ENCODE measurements at places on chromosomes 1 and 21.
A peak's percentile ranks its signal among the peaks of the same experiment; 100 is the strongest.

GRCh38 chr1:51624855-51625254 lies 8.0 kb downstream of the OSBPL9 start:
- peak; percentile 25 for DNase-seq

- DNase-seq = no peak
Observed at GRCh38 chr1:77958391-77958790, 20.5 kb downstream of the FUBP1 start.

DNA sequence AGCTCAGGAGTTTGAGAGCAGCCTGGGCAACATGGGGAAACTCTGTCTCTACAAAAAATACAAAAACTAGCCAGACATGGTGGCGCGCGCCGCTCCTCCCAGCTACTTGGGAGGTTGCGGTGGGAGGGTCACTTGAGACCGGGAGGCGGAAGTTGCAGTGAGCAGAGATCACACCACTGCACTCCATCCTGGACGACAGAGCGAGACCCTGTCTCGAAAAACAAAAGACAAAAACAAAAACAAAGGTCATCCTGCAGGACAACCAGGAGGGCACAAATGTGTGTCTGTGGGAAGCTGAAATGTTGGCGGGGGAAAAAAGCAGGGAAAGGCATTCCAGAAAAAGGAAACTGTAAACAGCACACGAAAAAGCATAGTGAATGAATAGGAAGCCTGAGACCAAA lies 104.1 kb upstream of the HNRNPU start:
- DNase-seq = no peak

DNA sequence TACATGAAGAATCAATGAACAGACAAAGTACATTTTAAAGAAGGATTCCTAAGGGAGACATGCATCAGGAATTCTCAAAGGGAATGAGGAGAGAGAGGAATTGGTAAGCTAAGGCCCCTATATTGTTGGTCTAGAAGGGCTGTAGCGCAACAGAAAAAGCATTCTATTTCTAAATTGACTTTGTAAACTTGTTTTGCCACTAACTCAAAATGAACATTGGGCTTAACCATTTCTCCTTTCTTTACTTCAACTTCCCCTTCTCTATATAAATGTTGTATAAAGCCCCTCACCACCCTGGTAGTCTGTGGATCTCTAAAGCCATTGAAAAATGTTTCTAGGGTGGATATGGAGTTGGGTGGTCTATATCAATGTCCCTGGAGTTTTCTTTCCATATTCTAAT lies 20.4 kb upstream of the OR6N2 start:
- no peak for DNase-seq

DNA sequence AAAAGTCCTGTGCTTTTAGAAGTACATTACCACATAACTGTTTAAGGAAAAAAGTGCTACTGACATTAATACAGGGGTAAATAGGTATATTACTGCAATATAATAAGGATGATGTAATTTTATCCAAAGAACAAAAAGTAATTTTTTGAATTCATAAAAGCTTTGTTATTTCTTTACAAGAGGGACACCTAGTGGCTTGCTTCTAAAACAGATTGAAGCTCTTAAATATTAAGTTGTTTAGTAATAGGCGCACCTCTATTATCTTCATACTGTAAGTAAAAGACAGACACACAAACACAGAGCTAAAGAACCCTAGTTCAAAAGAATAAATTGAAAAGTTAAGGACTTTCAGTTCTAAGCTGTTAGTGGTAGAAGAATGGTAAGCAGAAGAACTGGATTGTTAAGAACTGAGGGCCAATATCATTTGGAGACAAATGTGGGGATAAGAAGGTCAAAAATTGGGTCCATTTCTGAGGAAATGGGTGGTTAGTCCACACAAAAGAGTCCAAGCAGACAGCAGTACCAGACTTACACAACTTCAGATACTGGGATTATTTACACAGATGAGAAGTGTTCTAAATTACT lies 15.4 kb downstream of the ZNHIT6 start:
- no peak for DNase-seq

DNA sequence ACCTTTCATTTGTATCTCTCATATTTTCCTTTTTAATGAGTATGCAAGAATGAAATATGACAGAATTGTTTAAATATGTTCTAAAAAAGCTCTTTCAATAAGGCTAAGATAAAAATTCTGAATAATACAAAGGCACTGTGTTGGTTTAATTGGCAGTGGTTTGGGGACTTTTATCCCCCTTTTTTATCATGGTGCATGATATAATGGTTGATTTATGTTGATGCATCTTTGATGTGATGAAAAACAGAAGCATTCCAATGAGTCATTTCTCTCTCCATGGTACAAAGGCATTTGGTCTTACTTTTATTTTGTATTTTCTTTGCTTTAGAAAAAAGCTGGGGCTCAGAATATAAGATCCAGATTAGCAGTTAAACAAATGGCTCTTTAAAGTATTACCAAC lies 127.2 kb upstream of the GREM2 start:
- DNase-seq = no peak

GRCh38 chr1:35660581-35661473 lies 19.5 kb upstream of the PSMB2 start:
- DNase-seq = no peak

- no peak for DNase-seq
Observed at GRCh38 chr1:175755516-175756070, 12.2 kb upstream of the TNR start.

- peak; percentile 54 for DNase-seq
Observed at GRCh38 chr1:205396967-205397616, 24.8 kb downstream of the LEMD1 start.

GRCh38 chr1:60376196-60376595 lies 302.6 kb upstream of the C1orf87 start:
- DNase-seq = no peak

DNA sequence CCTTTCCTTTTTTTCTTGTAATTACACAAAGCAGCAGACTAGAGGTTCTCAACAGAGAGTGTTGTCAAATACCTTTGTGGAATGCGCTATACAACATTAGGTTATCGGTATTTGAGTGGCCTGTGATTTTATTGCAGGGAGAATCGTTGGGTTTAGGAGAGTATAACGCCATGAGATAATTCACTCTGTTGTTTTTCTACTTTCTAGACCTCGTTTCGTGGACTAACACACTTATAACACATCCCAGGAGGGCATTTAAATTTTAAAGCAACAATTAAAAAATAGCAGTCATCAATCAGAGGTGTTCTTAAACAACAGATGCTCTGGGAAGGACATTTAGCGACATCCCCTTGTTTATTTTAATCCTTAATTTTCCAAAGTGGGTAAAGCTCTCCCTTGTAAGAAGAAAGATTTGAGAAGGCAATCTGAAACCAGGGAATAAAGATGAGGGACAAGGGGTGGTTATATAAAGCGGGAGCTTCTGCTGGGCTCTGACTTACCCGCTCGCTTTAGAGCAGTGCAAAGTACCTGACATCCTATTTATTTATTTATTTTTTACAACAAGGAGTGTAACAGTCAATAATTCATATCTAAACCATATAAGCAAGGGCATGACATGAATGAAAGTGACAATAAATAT lies 4.9 kb downstream of the PBX1 start:
- DNase-seq = no peak

DNA sequence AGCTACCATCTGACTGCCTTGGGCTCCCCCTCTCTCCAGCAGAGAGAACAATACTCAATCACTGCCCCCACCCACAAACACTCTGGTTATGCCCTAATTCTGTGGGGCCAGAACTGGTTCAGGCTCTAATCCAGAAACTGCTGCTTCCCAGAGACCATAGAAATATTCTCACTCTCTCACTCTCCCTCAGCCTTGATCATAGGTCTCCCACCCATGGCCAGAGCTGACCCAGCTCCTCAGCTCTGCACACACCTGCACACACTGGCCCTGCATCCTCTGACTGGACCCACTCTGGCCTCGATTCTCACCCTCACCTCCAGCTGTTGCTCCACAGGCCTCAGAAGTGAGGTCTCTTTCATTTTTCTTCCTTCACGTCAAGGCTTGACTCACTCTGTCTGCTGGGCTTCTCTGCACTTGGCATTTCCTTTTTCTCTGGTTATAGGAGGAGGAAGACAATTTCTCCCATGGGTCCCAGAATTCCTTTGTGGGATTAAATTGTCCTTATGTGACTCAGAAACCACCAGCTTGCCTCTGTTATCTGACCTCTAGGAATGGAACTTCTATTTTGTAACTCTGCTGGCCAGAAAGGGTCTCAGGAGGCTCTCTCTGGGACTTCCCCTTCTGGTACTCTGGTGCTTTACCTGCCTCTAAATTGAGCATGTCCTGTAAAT lies 15.6 kb upstream of the ZMYM6 start:
- no peak for DNase-seq

GRCh38 chr1:31617218-31617915 lies at the start of gene HCRTR1:
Gene HCRTR1, plus strand, starts transcription at chr1:31617689. Its CDS starts 1,504 bp downstream, at chr1:31619193.
- DNase-seq = no peak

DNA sequence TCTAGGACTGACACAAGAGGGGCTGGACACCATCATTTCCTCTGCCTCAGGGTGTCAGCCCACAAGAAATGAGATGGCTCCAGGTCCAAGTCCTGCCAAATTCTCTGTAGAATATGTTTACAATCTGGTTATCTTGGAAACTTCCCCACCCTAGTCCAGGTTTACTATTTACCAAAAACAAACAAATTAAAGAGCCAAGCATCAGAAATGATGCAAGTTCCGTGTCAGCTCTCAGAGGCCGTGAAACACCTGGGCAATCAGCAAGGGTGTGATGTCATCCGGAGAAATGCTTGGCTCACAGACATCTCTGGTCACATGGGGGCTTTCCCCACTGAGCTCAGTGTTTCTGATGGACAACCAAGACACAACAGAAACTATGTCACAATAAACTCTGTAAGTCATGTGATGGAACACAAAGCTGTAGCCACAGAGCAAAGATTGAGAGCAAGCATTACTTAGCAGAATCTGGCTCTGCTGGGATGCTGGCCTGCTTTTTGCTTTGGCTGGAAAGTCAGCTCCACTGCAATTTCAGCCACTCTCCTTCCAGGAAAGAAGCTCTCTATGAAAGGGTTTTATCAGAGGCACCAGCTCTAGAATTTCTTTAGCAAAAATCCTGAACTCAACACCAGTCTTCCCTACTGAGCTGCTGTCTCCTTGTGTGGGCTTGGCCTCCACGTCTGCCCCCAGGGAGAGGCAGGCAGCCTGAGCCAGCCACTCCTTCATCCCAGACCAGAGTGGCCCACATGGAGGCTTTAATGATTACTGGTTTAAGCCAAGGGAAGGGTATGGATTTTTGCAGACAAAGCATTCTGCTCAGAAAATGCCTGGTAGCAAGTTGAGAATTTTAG lies 55.9 kb downstream of the NENF start:
- peak; percentile 75 for DNase-seq

- DNase-seq = no peak
Observed at GRCh38 chr1:217867446-217867995, 236.4 kb downstream of the SPATA17 start.

DNA sequence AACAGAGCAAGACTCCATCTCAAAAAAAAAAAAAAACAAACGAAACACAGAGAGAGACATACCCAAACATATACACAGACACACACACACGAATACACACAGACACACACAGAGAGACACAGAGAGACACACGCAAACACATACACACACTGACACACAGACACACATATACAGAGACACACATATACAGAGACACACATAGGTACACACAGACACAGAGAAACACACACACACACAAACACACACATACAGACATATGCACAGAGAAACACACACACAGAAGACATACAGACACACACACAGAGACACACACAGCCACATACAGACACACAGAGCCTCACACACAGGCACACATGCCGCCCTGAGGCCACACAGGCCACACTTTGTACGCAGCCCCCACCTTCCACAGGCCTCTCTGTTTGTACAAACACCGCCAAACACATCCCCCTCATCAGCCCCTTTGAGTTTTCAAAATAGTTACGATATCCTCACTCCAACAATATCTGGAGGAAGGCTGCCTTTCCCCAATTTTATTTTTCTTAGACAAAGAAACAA lies 57.5 kb upstream of the ABCG1 start:
- DNase-seq = no peak

DNA sequence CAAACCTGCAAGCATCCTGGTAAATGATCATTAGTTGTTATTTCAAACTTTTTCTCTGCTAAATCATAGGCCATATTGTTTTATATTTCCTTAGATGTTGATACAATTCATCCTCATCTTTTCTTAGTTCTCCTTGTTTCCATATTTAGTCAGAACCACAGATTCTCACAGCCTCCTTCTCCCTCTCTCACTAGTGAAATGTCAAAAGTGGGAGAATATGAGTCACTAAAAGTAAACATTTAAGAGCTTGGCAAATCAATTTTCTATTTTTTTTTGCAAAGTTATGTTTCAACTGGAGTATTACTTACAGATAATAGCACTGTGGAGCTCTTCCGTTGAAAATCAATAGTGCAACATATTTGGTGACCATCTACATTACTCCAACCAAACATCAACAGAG lies 308.8 kb downstream of the COL11A1 start:
- no peak for DNase-seq

All from activated CD4-positive, alpha-beta T cell treated with anti-CD3 and anti-CD28 coated beads, Interleukin-2, Interleukin-6, amounts not matched to agents 100 ng/mL and 50 ng/mL, durations not matched to agents 16 hours and 8 hours (primary cell).